ENCODE measurements at places on chromosomes 5 and 9.

DNA sequence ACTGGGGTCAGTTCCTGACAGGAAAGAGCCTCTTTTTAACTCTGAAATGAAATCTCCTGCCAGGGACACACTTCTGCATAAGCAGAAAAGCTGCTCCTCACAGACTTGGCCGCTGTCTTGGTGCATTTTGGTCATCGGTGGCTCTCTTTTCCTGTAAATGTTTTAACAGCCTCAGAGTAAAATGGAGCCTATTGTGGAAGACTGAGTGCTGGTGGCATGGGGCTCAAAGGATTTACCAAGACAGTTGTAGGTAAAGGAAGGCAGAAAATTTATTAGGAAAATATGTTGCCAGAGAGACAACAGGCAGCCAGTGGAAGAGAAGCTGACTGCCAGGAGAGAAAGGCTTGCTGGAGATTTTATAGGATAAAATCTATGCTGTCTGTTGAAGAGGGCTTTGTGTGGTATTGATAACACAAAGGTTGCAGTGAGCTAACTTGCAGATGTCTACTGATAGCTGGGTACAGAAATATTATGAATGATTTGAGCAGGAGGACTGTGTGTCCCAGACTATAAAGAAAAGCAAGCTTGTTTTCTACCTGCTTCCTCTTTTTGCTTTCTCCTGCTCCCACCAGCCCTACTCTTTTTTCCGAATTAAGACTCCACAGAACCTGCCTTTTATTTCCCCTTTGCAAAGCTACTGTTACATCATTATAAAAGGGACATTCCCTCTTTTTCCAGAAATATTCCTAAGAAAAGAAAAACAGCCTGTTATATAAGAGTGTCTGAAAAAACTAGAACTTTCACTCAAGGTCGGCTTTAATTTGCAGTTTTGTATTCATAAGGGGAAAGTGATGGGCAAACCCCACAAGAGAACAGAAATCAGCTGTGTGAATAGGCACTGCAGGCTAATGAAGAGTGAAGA, 27.9 kb upstream of the IFNA14 start:
- no peak for DNase-seq

DNA sequence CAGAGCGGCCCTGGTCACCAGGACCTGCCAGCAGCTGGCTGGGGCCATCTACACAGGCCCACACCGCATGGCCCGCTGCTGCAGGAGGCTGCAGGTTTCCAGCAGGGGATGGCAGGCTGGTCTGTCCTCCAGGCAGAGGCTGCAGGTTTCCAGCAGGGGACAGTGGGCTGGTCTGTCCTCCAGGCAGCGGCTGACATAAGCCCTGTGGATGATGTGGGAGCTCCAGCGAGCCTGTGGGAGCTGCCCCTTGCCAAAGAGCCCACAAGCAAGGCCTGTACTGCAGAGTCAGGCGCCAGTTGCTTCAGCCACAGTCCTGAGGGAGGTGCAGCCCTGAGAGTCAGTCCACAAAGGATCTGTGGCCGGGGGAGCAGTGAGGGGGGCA, 18.5 kb downstream of the TPPP start:
- DNase-seq = no peak

- no peak for DNase-seq
Measured at GRCh38 chr5:137503456-137503855, 4.3 kb upstream of the SPOCK1 start.

DNA sequence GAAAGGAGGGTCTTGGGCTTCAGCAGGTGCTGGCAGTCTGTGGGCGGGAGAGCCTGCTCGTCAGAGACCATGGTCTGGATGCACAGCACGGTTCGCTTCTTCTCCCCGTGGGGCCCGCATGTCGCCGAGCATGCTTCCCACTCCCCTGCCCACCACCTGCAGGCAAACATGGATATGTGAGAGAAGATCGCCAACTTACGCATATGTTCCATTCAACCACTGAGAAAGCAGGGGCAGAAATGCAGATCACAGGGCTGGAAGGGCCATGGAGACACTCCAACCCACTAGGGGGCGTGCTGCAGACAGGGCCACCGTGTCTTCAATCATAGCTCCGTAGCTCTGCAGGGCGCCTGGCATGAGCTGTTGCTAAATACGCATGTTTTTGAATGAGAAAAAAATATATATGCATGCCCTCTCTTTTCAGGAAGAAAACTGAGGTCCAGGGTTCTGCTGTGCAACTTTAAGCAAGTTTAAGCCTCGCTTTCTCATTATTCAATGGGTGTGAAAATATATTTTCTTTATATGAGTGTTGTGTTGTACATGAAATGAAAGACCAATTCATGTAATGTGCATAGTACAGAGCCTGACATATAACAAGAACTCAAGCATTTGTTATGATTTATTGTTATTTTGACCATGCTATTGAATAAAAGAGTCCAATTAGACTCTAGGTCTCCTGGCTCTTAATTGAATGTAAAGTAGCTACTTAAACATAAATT, 148.0 kb downstream of the TARS1 start:
- DNase-seq = no peak

DNA sequence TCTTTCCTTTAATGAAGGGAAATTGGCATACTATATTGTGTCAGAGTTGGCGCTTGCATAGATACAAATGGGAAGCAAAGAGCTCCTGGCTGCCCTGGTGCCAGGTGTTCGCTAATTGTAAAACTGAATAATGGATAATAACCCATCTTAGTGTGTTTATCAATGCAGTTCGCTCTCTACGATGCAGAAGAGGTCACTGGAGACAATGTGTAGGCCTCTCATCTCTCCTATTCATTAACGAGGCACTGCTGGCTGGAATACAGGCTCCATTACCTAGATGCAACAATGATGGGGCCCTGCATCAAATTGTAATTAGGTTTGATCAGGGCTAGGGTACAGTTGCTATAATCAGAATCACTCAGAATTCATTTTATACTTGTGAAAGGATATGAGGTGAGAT, 171.0 kb downstream of the RMI1 start:
- no peak for DNase-seq

- no peak for DNase-seq
Measured at GRCh38 chr9:121714075-121714705, 62.8 kb downstream of the DAB2IP start.

GRCh38 chr5:75472973-75473372, 38.5 kb downstream of the CERT1 start:
- no peak for DNase-seq

- no peak for DNase-seq
Measured at GRCh38 chr5:39423331-39423751, 1.4 kb downstream of the DAB2 start.

DNA sequence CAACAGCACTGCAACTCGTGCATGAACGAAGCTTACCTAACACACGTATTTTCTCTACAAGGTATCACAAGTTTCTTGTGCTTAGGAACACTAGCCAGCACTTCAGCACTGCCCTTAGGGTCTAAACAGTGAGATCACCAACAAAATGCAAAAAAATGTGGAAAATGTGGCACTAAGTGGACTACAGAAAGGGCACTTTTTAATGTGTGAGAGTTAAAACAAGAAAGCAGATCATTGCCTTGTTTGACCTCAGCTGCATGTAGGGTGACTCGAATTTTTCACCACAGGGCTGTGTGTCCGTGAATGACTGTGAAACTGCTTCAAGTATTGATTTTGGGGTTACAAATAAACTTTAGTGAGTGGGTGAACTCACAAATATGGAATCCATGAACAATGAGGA, 90.5 kb downstream of the MARCHF3 start:
- no peak for DNase-seq

Measured in AG09309 (cell line).